ENCODE measurements at places on chromosomes 6 and 20. TPM values are rescaled to one million over a fixed set of nuclear protein-coding genes. Genes with fewer than 3 reads are reported as not detected.

DNA sequence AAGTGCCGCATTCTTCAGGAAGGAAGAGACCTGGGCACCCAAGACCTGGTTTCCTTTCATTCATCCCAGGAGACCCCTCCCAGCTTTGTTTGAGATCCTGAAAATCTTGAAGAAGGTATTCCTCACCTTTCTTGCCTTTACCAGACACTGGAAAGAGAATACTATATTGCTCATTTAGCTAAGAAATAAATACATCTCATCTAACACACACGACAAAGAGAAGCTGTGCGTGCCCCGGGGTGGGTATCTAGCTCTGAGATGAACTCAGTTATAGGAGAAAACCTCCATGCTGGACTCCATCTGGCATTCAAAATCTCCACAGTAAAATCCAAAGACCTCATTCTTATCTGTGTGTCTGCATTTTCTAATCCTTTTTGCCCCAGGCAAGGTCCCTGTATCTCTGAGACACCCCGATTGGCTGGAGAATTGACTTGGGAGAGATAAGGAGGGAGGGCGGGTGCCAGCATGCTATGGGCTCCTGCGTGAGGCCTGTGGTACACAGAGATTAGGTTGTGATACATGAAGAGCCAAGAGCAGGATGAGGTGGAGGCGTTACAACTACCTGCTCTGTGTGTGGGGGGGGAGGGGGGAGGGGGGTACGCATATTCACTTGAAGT is 4.8 kb downstream of the MUC21 start:
- no peaks in the 10 kb centered on the region for H3K27me3 ChIP-seq
- no peak overlapping the region for H3K27ac ChIP-seq
- H3K4me1 ChIP-seq = no peaks in the 10 kb centered on the region
- H3K36me3 ChIP-seq = no peaks in the 10 kb centered on the region
- no peak for DNase-seq

BMP7 gene
- 19.4 TPM for total RNA-seq

SAMD3 gene
- 2.9 TPM for total RNA-seq

DNA sequence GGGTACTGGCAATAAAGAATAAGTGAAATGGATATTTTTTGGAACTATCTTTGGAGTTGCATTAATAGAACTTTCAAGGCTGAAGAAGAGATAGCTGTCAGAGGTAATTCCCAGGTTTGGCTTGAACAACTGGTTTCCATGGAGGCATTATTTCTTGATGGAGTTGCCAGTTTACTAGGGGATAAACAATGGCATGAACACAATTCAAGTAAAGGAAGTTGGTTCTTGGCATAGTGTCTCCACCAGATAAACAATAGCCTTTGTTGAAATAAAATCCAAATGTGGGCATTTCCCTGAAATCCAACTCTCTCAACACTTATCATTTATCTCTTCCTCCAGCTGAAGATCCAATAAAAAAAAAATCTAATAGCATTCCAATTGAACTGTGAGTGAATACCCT is 454.9 kb downstream of the C6orf118 start:
- no peaks in the 10 kb centered on the region for H3K27me3 ChIP-seq

FOXC1 gene
- 7.7 TPM for total RNA-seq

DNA sequence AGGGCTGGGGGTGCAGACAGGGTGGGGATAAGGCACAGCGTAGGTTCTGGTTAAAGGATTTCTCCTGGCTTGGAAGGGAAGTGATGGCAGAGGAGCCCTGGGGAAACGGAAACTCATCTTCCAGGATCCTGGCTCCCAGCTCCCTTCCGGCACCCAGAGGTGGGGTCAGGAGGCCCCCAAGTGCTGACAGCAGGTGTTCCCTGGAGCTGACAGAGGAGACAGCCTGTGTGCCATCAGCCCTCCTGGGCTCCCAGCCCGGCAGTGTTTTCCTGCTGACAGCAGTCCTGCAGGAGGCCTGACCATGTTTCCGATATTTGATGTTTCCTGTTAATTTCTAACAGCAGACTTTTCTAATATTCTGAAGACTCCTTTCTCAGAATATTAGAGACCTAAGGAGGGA is 277.3 kb downstream of the TAF4 start:
- no peak overlapping the region for H3K27ac ChIP-seq
- H3K4me1 ChIP-seq = no peaks in the 10 kb centered on the region
- H3K27me3 ChIP-seq = no peaks in the 10 kb centered on the region
- H3K36me3 ChIP-seq = no peaks in the 10 kb centered on the region
- no peak overlapping the region for H3K4me3 ChIP-seq
- no peak for DNase-seq

DNA sequence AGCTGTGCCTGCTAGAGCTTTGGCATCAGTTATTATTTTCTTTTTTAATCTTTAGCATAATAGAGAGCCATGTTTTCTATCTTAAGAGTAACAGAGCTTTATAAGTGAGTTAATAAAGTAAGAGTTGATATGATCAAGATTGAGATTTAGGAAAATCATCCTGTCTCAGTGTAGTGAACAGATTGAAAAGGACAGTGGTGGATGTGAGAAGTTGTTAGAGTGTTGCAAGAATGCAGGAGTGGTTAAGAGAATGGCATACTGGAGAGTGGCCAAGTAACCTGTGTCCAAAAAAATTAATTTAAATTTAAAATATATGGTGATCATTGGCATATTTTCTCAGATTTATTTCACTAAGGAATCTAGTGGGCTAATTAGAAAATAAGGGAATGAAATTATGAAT is 629.3 kb downstream of the GRIK2 start:
- no peak overlapping the region for H3K27ac ChIP-seq
- no peaks in the 10 kb centered on the region for H3K36me3 ChIP-seq
- H3K4me3 ChIP-seq = no peak overlapping the region
- H3K4me1 ChIP-seq = no peaks in the 10 kb centered on the region
- no peaks in the 10 kb centered on the region for H3K27me3 ChIP-seq

DNA sequence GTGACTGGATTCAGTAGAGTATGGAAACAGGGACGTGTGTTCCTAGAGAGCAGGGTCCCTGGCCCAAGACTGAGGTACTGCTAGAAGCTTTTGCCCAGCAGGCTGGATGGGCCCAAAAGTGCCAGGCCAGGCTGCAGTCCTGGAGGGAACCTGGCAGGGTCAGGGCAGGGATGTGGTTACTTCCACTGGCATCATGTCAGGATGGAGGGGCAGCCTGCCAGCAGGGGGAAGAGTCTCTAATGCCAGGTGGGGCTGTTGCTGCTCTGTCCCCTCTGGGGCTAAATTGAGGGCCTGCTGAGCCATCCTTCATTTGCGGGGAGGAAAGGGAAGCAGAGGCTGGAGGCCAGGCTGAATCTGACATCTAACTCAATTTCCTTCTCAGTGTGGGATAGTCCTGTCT is 17.2 kb downstream of the ZDHHC14 start:
- no peak for DNase-seq
- H3K4me3 ChIP-seq = no peak overlapping the region
- H3K4me1 ChIP-seq = no peaks in the 10 kb centered on the region
- no peak overlapping the region for H3K27ac ChIP-seq

RBPJL gene
- total RNA-seq = 0.36 TPM

DNA sequence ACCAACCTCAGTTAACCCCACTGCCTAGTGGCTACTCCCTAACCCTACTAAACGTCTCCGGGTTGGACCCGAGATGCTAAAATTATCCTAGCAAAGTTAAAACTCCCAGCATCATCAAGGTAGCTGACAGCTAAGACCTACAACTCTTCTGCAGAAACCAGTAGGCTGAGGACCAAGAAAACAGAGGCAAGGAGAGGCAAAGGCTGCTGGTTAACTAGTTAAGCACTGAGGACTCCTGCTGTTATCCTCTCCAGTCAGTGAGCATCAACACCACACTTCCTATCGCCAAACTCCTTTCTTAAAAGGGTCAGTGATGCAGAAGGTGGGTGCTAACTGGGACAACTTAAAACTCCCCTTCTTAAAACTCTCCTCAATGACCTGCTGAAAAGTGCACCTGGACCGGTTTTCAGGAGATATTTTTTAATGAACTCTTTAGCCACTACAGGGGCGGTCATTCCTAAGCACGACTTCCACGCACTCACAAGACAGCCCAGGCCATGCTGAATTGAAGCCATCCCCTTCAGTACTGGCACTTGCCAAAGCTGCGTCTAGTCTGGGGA is 1.7 kb downstream of the TRERF1 start:
- H3K36me3 ChIP-seq = no peaks in the 10 kb centered on the region
- H3K27ac ChIP-seq = peak overlapping the region; percentile 49
- no peaks in the 10 kb centered on the region for H3K4me1 ChIP-seq
- no peaks in the 10 kb centered on the region for H3K27me3 ChIP-seq
- H3K4me3 ChIP-seq = peak overlapping the region; percentile 85

GRCh38 chr6:136378888-136379287 is 89.2 kb upstream of the BCLAF1 start:
- no peak overlapping the region for H3K27ac ChIP-seq
- H3K36me3 ChIP-seq = no peaks in the 10 kb centered on the region
- no peaks in the 10 kb centered on the region for H3K4me1 ChIP-seq
- H3K4me3 ChIP-seq = no peak overlapping the region
- no peaks in the 10 kb centered on the region for H3K27me3 ChIP-seq
- DNase-seq = no peak

DNA sequence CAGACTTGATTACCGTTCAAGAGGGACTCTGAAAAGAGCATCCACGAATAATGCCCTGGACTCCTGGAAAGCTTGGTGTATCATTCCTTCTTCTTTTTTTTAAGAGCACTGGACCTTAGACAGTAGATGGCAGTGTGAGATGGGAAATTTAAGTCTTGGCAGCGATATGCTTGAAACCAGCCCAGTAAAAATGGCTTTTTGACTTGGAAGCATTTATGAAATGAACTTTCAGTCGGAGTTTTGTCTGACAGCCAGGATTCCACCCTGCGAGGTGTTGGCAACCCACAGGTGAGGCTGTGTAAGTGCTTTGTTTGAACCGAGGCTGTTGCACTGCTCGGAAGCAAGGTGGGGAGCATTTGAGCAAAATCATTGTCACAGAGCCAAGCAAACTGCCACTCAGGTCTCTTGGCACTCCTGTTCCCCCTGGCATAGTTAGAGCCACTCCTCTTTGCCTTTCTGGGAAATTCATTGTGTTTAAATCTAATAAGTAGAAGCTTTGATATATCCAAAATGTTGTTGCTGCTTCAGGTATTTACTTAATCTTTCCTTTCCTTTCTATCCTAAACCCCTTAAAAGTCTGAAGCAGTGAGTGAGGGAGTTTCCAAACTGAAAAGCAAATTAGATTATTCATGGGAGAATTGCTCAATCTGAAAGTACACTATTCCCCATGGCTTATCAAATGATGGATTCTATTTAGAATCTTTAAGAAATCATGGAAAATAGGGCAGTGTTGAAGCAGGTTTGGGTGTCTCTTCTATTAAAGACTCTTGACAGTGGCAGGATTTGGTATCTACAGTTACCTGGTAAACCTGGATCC is 272.8 kb upstream of the SLC35B3 start:
- no peak overlapping the region for H3K4me3 ChIP-seq
- no peaks in the 10 kb centered on the region for H3K36me3 ChIP-seq
- H3K4me1 ChIP-seq = no peaks in the 10 kb centered on the region
- DNase-seq = no peak

DNA sequence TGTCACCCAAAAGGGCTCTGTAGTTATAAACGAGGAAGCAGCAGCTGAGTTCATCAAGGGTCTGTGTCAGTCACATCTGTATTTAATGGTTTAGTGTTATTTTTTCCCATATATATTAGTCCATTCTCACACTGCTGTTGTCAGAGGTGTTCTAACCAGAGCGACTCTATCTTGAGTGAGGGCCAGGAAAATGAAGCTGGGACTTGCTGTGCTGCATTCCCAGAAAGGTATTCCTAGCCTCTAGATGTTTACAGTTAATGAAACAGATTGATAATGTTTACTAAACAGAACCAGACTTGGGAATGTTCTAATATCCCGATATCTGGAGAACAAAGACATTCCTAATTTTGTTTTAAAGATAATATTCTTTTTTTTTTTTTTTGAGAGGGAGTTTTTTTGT is 48.0 kb upstream of the SEC63 start:
- no peak overlapping the region for H3K4me3 ChIP-seq
- no peak for DNase-seq
- H3K4me1 ChIP-seq = no peaks in the 10 kb centered on the region
- H3K27me3 ChIP-seq = no peaks in the 10 kb centered on the region
- no peaks in the 10 kb centered on the region for H3K36me3 ChIP-seq

- H3K27me3 ChIP-seq = no peaks in the 10 kb centered on the region
- DNase-seq = no peak
- no peaks in the 10 kb centered on the region for H3K4me1 ChIP-seq
- H3K36me3 ChIP-seq = no peaks in the 10 kb centered on the region
- no peak overlapping the region for H3K27ac ChIP-seq
Observed at GRCh38 chr20:63334356-63334755, 26.8 kb downstream of the CHRNA4 start.

GRCh38 chr6:130838250-130838860 is 11.1 kb downstream of the SMLR1 start:
- H3K27ac ChIP-seq = peak overlapping the region; percentile 37
- no peaks in the 10 kb centered on the region for H3K36me3 ChIP-seq
- no peak for DNase-seq
- H3K4me1 ChIP-seq = peaks cover 6% of the 10 kb centered on the region
- H3K27me3 ChIP-seq = no peaks in the 10 kb centered on the region
- no peak overlapping the region for H3K4me3 ChIP-seq

GRCh38 chr20:32179515-32179914 is 28.0 kb downstream of the PLAGL2 start:
- H3K4me1 ChIP-seq = no peaks in the 10 kb centered on the region
- H3K4me3 ChIP-seq = no peak overlapping the region
- no peaks in the 10 kb centered on the region for H3K27me3 ChIP-seq

GRCh38 chr6:146560607-146561006 is 17.0 kb downstream of the RAB32 start:
- H3K27me3 ChIP-seq = no peaks in the 10 kb centered on the region
- H3K4me1 ChIP-seq = no peaks in the 10 kb centered on the region
- H3K36me3 ChIP-seq = no peaks in the 10 kb centered on the region
- no peak overlapping the region for H3K4me3 ChIP-seq
- no peak for DNase-seq

DNA sequence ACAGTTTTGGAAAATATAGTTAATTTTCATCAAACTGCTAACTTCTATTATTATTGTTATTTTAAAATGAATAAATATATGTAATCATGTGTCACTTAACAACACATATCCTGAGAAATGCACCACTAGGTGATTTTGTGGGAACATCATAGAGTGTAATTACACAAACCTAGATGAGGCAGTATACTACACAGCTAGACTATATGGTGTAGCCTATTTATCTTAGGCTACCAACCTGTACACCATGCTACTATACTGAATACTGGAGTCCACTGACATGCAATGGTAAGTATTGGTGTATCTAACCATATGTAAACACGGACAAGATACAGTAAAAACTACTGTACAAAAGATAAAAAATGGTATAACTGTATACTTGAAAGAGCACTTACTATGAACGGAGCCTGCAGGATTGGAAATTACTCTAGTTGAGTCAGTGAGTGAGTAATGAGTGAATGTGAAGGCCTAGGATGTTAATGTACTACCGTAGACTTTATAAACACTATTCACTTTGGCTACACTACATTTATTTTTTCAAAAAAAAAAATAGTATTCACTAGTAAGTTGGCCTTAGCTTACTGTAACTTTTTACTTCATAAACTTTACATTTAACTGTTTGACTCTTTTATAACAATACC is 72.4 kb downstream of the ASCC3 start:
- no peaks in the 10 kb centered on the region for H3K36me3 ChIP-seq
- no peaks in the 10 kb centered on the region for H3K4me1 ChIP-seq
- H3K27ac ChIP-seq = no peak overlapping the region
- no peak for DNase-seq
- H3K27me3 ChIP-seq = no peaks in the 10 kb centered on the region

KIF3B gene
- 13.8 TPM for total RNA-seq

CEBPB gene
- total RNA-seq = 167 TPM

FAM162B gene
- total RNA-seq = 2.2 TPM

GRCh38 chr20:38120625-38120988 is 44.5 kb downstream of the TGM2 start:
- no peak overlapping the region for H3K27ac ChIP-seq
- no peak overlapping the region for H3K4me3 ChIP-seq
- no peaks in the 10 kb centered on the region for H3K36me3 ChIP-seq
- H3K27me3 ChIP-seq = no peaks in the 10 kb centered on the region
- peaks cover 5% of the 10 kb centered on the region for H3K4me1 ChIP-seq

Data from ovary (tissue), 10 donors.